T-cell (primary cell): ENCODE measurements at places on chromosomes 5 and 9.
A peak's percentile ranks its signal among the peaks of the same experiment; 100 is the strongest.

GRCh38 chr9:38371495-38371894 lies 21.0 kb upstream of the ALDH1B1 start:
- no peak for DNase-seq

DNA sequence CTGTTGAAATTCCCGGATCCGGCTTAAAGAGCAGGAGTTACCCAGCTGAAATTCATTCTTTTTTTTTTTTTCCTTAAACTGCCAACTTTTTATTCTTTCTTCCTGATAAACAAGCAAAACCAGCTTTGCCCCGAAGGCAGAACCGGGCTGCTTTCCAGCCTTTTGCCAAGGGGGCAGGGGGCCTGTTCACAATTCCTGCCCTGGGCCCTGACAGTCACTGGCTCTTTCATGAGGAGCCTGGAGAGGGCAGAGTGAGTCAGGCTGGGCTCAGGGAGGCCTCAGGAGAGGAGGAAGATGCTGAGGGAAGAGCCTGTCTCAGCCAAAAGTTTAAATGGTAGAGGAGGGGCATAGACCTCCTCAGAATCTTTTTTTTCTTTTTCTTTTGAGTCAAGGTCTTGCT lies 4.8 kb downstream of the GLIPR2 start:
- DNase-seq, result no peak

DNA sequence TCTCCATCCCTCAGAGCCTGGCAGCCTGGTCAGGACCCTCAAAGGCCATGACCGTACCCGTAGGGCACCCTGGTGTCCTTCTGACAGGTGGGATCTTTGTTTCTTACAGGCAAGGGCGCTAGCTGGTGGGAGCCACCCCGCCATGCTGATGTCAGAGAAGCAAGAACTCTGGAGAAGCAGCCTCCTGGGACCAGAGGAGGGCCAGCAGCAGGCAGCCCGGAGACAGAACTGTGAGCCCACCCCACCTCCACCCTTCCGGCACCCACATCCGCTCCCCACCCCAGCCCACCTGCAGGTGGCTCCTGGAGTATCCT lies 42.2 kb upstream of the IL17B start:
- DNase-seq, result no peak

DNA sequence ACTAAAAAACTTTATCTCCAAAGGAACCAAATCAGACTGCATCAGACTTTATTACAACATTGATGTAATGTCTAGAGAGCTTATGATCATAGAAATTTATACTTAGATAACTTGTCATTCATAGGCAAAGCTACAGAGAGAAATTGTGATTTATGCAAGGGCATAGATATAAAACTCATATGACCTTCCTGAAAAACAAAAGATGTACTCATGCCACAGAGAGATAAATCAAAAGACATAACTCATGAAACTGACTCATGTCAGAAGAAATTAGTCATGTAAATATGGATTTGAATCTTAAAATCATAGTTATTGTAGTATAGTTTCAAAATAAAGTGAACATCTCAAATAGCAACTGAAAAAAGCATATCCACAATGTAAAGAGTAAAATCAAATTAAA lies 186.2 kb downstream of the GABBR2 start:
- no peak for DNase-seq

DNA sequence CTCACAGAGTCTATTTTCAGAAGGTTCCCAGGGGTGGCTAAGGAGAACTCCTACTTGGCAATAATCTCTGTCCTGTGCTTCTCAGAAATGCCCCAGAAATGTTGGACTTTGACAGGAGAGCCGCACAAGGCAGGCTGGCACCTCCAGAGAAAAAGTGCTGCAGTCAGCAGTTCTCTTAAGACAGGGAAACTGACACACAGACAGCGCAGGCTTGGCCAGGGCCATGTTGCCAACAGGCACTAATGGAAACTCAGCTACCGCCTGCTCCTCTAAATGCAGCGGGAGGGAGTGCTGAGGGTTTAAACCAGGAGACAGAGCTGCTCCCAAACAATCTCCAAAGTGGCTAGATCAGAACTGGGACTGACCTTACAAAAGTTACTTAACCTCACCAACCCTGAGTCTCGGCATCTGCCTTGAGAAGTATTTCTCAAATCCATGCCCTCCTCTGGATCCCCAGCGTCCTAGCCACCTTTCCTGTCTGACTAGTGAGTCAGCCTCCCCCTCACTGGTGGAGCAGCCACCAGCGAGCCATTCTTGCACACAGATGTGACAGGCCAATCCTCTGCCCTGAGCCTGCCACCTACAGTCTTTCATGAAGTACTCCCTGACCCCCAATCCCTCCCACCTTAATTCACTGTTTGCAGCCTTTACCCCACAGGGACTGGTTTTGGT lies 186.4 kb downstream of the CDK5RAP2 start:
- no peak for DNase-seq

DNA sequence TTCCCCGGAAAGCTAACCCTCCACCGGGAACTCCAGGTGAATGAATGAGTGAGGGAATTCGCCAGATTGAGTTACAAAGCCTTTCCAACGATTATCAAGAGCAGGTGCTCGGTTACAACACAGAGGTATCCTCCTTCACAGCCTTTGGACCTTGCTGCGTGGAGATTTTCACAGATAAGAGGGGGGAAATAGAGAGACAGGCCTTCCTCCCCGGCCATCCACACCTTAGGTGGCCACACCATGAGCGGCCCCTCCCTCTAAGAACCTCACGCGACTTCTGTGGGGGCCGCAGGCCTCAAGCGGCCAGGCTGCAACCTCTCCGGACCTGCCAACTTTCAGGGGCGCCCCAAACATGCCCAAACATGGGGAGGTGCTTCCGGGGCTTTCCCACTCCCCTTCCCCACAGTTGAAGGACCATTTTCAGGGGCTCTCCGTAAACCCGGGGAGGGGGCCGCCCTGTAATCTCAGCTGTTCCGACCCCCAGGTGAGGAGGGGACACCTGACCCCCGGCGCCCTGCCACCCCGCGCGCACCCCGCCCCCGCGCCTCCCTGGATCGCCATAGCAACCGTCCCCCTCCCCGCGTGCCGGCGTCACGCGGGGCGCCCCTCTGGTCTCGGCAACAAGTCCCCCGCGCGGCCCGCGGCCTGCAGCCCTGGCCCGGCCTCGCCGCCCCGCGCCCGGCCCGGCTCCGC lies 603 bp downstream of the DENND1A start:
- DNase-seq, result peak; percentile 7

DNA sequence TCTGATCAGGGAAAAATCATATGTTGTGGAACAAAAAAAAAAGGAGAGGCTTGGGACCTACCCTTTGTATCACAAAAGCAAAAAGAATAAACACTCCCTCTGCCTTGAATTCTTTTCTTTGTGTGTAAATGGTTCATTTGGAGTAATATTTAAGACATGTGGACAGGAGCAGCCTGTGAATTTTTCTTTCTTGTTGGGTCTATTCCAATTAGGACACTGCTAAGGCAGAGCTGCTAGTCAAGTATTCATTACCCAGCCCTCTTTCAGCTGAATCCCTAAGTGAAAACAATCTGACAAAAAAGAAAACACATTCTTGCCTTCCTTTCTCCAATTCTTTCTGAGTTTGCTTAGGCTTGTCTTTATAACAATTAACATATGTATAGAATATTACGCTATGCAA lies 330.0 kb downstream of the EBF1 start:
- no peak for DNase-seq

GRCh38 chr9:94801681-94802080 lies 75.2 kb downstream of the AOPEP start:
- no peak for DNase-seq

GRCh38 chr9:25703701-25704357 lies 25.6 kb upstream of the TUSC1 start:
- no peak for DNase-seq

- DNase-seq, result no peak
Observed at GRCh38 chr5:94778732-94779131, 160.3 kb downstream of the SLF1 start.

DNA sequence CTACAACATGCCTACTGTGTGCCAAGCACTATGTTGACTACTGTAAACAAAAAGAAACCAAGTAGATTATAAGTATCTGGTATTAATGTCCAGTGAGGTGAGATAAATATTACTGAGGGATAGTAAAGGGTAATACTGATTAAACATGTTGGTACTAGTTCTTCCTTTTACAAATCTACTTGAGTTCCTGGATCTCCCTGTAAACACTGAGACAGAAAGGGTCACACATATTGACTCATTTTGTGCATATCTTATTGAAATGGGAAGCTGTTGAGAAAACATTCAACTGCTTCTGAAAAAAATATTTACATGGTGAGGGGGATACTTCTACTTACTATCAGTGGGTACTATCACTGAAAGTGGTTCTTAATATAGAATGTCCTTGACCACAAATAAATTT lies 24.3 kb downstream of the EFNA5 start:
- no peak for DNase-seq

DNA sequence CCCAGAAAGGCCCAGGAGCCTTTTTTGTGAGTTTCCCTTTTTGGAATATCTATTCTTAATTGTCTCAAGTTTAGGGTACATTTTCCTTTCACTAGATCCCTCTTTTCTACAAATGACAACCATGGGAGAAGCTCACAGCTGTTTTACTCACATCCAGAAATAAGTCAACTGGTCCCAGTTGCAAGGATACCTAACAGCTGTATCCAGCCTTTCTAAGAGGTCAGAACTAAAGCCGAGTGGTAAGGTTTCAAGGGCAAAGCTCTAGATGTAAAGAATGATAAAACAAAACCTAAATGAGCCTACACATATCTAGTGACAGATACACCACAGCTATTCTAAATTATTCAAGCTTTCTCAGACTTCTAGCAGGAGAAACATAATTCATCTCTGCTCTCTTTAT lies 4.4 kb downstream of the FGF10 start:
- no peak for DNase-seq

DNA sequence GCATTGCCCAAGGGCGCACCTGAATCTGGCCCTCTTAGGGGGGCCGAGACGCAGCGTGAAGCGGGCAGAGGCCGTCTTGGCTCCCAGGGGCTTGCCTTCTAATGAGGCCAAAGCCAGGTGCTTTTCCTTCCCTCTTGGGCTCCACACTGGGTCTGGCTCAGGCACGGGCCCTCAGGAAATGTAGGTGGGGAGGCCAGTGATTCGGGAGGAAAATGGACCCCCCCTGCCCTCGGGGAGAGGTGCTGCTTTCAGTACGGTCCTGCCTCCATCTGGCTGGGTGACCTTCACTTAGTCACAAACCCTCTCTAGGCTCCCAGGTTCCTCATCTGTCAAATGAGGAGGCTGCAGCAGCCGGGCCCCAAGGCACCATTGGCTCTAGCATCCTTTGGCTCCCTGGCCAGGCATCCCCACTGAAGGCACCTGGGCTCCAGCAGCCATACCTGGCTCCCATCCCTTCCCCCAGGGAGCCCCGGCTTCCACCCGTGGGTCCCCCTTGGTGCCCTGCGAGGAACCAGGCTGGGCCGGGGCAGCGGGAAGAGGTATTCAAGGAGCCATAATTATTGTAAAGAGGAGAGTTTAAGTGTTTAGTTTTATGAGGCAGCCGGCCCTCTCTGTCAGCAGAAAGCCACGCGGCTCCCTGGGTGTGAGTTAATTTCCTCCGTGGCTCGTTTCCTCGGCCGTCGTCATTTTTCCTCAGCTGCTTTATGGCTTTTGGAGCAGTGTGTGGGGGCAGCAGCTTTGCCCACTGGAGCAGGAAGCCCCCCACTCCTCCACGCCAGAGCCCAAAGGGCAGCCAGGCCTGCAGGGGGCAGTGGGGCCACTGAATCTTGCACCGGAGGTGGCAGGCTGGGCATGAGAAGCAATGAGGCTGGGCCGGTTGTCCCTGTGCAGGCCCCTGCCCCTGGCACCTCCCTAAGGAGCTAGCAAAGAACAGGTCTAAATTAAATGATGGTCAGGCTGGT lies 24.9 kb upstream of the UNC5A start:
- no peak for DNase-seq

DNA sequence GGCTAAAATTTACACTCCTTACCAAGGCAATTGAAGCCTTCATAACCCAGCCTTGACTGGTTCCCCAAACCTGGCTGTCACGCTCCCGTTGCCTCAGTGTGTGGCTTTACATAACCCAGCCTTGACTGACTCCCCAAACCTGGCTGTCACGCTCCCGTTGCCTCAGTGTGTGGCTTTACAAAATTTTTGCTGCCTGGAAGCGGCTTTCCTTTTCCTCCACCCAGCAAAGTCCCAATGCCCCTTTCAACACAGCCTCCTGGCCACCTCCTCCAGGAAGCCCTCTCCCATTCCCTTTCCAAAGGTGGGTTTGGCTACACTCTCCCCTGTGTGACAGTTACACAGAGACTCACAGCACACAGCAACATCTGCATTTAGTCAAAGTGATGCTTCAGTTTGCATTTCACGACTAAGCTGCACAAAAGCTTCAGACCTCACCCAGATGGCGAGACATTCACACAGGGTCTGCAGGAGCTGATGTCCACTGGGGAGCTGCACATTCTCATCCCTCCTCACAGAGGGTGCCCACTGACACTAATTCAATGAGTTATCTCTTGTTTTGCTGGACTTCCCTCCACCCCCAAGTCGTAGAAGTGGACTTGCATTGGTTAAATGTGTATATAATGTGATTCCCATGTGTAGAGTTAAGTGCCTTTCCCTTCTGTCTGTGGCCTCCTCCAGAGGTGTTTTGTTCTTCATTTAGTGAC lies 156.6 kb upstream of the PHYKPL start:
- no peak for DNase-seq

DNA sequence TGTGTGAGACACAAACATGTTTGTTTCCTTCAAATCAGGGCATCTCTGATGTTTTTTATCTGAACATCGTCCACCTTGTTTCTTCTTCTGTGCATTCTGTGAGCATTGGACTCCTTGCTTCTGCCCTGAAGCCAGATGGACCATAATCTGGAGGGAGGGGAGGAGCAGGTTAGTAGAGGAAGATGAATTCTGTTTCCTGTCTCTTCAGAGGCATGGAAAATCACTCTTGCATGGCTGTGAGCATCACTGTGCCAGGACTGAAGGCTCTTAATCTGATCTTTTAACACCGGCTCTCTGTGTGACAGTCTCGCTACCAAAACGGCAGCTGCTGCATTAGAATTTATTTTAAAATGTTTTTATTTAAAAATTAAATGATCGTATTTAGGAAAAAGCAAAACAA lies 43.3 kb downstream of the TLE4 start:
- DNase-seq, result no peak

DNA sequence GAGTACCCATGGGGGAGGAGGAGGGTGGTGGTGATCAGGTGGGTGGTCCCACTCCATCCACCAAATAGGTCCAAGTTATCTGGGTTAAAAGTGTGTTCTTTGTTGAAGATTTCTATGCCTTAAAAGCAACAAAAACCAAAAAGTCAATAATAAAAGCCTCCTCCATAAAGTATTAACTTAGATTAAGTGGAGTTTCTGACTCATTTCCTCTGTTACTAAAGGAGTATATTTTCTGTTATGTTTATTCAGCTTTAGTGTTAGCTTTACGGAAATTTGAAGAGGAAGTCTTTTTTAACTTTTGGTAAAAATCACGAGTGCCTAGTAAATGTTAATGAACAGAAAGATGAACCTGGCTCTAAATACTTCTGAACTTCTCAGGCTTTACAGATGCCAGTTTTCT lies 17.8 kb downstream of the FBXO38 start:
- DNase-seq, result no peak

GRCh38 chr5:166845044-166845443 lies 1446.4 kb upstream of the WWC1 start:
- no peak for DNase-seq
